ENCODE measurements at places on chromosomes 7 and 10. TPM values are rescaled to one million over a fixed set of nuclear protein-coding genes. Genes with fewer than 3 reads are reported as not detected.

DNA sequence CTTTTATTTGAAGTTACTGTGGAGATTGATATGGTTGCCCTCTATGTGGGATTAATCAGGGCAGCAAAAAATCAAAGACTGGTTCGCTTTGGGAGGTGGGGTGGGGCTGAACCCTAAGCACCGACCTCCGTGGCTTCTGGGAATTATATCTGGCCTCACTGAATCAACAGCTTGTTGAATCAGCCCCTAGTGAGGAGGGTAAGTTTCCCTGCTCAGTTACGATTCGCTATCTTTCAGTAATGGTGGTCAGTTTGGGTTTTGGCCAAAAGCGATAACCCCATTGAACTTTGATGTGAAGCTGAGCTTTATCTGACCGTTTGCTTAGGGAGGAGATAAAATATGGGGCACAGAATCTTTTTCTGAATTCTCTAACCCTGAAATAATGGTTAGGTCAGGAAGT lies 16.6 kb upstream of the ARPC1A start:
- no peaks in the 10 kb centered on the region for H3K36me3 ChIP-seq
- H3K4me3 ChIP-seq, result no peak overlapping the region
- H3K27me3 ChIP-seq, result no peaks in the 10 kb centered on the region
- peaks cover 13% of the 10 kb centered on the region for H3K4me1 ChIP-seq
- no peak overlapping the region for H3K27ac ChIP-seq

DNA sequence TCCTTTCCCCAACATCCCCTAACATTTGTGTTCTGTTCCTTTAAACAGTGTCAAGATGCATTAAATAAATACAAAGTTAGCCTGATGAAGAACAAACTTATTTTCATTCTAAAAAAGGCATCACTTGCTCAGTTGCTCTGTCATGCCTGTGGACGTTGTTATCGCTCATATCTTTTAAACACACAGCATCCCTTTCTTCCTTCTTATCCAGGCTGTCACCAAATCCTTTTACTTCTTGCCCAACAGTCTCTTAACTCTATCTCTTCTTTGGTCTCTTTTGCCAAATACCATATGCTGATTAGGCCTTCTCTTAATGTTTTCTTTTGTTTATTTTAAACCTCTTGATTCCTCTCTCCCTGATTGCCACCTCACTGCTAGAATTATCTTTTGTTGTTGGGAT lies 43.9 kb downstream of the DKK1 start:
- no peak overlapping the region for H3K4me3 ChIP-seq
- no peak overlapping the region for H3K27ac ChIP-seq
- no peaks in the 10 kb centered on the region for H3K36me3 ChIP-seq
- no peaks in the 10 kb centered on the region for H3K4me1 ChIP-seq

DNA sequence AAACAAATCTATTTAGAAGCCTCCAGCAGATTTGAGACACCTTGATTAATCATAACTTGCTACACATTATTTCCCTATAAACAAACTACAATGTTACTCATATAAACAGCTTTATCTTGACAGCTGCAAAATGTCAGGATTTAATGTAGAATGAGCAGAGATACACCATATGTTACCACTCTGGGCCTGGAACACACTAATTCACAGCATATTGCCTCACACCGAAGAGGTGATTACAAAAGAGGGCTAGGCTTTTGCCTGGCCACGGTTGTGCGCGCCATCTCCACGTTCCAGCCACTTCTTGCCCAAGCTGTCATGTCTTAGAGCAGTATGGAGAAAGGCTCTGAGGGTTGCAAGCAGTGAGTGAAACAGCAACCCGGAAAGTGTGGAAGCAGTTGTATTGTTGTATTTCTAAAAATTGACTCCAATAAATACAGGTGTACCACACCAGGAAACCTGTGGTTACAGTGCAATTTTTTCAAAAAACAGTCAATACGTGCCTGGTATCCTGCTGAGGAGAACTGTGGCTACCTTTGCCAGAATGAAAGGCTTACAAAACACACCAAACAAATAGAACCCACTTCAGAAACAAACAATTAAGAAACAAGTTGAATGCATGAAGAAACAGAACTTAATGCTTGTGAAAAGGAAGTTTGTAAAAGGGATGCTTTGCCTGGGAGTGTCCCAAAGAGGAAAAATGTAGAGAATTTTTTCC lies 498.1 kb downstream of the PLXNA4 start:
- DNase-seq, result no peak
- no peaks in the 10 kb centered on the region for H3K4me1 ChIP-seq
- H3K27ac ChIP-seq, result no peak overlapping the region
- H3K36me3 ChIP-seq, result no peaks in the 10 kb centered on the region
- no peak overlapping the region for H3K4me3 ChIP-seq
- peaks cover 8% of the 10 kb centered on the region for H3K27me3 ChIP-seq

DNA sequence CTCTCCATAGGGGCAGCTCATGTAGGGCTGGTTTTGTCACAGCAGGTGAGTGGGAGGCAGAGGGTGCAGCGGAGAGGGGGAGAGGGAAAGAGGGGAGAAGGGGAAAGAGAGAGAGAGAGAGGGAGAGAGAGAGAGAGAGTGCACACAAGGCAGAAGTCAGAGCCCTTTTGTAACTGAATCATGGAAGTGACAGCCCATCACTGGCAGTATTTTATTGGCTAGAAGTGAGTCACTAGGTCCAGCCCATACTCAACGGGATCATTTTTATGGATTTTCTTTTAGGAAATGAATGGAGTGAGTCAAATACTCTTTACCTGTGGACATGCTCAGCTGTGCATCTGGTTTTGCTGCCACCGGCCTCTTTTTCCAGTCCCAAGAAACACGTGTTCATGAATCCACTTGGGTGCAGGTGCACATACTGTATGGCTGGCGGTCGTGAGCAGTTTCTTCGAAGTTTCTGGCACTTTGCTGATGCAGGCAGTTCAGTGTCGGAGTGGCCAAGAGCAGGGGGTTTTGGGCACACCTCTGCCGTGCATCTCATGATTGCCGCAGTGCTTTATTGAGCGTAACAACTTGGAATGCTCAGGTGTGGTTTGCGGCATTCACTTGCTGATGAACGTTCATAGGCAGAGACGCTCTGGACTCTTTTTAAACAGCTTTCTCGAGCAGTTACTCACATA lies 40.3 kb downstream of the DOCK1 start:
- H3K4me1 ChIP-seq, result no peaks in the 10 kb centered on the region
- no peak overlapping the region for H3K27ac ChIP-seq
- H3K36me3 ChIP-seq, result no peaks in the 10 kb centered on the region
- no peak for DNase-seq
- H3K27me3 ChIP-seq, result no peaks in the 10 kb centered on the region

DNA sequence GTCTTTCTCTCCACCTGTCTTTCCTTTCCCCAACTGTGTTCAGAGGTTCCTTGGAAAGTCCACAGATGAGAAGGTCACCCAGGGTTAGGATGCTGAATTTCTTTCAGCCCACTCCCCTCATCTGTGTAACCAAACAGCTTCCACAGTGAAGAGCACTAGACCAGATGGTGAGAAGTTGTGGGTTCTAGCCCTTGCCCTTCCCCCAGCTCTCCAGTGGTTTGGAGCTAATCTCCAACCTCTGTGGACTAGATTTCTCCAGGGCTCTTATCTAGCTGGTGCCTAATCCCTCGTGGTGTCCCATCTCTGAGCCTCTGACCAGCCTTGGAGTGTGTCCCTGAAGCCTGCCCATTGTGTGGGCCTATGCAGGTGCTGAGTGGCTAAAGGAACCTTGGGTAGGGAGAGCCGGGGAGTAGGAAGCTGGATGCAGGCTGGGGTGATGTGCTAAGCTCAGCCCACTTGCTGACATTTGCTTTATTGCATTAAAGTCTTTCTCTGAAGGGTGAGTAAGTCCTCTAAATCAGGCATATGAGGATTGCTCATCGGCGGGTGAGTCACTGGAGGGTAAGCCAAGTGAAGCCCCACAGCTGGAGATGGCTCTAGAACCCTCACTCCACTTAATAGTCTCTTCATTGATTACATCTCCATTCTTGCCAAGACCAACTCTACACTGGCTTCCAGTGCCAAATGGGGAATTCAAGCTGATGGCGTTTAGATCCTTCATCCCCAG lies 14.9 kb downstream of the DUSP5 start:
- H3K4me1 ChIP-seq, result peaks cover 23% of the 10 kb centered on the region
- no peak overlapping the region for H3K27ac ChIP-seq
- peaks cover 64% of the 10 kb centered on the region for H3K36me3 ChIP-seq
- DNase-seq, result no peak
- no peaks in the 10 kb centered on the region for H3K27me3 ChIP-seq
- H3K4me3 ChIP-seq, result no peak overlapping the region

DNA sequence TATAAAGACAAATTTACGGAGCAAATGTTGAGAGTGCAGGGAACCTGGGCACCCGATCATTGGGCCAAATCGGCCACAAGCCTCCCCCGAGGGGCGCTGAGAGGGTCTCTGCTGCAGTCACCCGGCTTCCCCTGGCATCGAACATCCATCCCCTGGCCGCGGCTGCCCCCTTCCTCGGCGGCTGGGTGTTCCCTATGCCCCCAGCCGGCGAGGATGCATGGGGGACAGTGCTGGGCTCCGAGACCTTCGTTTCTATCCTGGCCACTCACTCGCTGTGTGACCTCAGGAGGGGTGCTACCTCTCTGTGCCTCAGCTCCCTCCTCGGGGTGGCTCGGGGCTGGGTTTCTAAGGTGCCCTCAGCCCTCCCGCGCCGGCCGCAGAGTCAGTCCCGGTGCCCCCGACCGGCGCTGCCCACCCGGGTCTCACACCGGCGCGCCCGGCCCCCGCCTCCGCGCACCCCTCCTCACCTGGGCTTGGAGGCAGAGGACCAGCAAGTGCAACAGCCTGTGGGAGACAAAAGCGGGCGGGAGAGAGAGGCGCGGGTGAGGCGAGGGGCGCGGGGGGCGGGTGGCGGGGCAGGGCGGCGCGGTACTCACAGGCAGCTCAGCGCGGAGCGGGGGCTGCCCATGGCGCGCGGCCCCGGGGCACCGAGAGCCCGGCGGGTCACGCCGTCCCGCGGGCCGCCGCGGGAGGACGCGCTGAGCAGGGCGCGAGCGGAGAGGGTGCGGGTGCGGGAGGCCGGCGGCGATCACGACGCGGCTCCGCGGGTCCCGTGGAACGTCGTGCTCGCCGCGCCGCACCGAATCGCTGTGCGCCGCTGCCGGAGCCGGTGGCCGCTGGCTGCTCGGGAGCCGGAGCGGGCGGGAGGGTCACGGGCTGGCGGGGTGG lies at the start of gene FGF8:
Gene FGF8 (minus strand): TSS at position 842 of the 888 bp plus-strand sequence. CDS start 214 bp downstream, at position 628.
- H3K4me3 ChIP-seq, result peak within 1 kb of the TSS; percentile 13
- no peak within 1 kb of the TSS for H3K27ac ChIP-seq

DNA sequence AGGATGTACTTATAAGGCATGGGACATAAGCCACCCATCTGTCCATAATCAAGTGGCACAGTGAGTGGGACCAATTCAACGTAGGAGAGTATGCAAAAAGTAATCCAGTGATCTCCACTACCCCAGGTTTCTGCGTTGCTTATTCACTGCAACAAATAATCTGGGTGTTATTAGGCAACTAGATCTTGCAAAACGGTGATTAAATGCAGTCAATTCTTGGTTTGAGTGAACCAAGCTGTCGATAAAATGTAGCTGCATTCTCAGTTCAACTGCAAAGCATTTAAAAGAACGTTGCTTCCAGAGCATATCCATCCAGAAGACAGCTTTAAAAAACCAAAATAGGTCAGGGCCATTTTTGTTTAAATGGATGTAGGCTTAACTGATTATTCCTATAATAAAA lies 5.0 kb downstream of the LSMEM1 start:
- no peak for DNase-seq
- no peak overlapping the region for H3K4me3 ChIP-seq
- H3K27ac ChIP-seq, result no peak overlapping the region
- no peaks in the 10 kb centered on the region for H3K27me3 ChIP-seq
- H3K36me3 ChIP-seq, result no peaks in the 10 kb centered on the region

GRCh38 chr10:49661140-49661856 lies 18.2 kb upstream of the C10orf53 start:
- no peak overlapping the region for H3K4me3 ChIP-seq
- DNase-seq, result no peak
- no peaks in the 10 kb centered on the region for H3K4me1 ChIP-seq
- no peaks in the 10 kb centered on the region for H3K36me3 ChIP-seq
- H3K27ac ChIP-seq, result no peak overlapping the region

DNA sequence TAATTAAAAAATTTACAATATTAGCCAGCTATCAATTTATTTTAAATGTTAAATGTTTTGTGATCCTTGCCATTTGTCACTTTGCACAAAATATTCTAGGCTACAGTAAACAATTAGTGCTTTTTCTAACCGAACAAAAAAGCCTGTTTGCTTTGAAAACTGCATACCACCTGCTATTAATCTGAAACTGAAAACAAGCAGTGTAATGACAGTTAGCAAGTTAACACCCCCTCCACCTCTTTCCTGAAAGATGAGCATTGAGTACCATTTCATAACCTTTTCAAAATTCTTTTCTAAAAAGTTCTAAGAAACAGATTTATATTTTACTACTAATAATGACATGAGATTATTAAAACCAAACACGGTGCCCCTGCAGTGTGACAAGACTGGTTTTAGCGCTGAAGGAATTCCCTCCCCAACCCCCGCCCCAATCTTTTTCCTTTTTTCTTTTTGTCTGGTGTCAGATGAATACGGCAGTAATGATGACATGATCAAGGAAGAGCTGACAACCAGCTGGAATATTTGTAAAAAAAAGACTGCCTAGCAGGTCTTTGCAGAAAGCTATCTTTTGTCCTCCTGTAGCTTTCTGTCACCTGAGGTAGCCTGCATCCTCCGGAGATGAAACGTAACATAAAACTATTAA lies 175.6 kb downstream of the CHCHD3 start:
- H3K4me3 ChIP-seq, result no peak overlapping the region
- peaks cover 16% of the 10 kb centered on the region for H3K36me3 ChIP-seq
- no peaks in the 10 kb centered on the region for H3K27me3 ChIP-seq
- H3K27ac ChIP-seq, result no peak overlapping the region
- DNase-seq, result no peak

- H3K4me1 ChIP-seq, result no peaks in the 10 kb centered on the region
- H3K36me3 ChIP-seq, result peaks cover 21% of the 10 kb centered on the region
- DNase-seq, result no peak
- H3K27ac ChIP-seq, result no peak overlapping the region
Observed at GRCh38 chr10:12150163-12150562, 20.7 kb downstream of the SEC61A2 start.

DNA sequence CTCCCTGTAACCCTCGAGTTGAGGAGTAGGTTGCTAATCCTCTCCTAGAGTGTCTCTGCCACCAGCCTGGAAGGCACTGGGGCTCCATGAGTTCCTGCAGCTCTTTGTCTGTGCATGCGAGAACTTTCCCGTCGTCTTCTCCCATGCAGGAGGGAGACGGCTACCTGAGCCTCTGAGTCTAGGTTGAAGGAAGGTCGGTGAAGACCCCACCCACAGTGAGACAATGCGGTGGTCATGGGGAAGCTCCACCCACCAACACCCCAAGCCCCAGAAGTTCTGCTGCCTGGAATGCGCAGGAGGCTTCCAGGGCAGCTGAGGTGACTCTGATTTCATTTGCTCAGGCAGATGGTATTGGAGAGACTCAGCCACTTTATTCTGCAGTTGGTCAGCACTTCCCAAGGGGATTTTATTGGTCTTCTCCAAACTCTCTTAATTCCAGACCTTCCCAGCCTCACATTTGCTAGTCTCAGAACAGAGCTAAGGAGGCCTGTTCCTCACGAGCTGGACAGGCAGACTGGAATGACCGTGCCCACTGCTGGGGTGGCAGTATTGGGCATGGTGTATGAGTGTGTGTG lies 36.5 kb downstream of the PTPRE start:
- H3K27me3 ChIP-seq, result no peaks in the 10 kb centered on the region
- no peak overlapping the region for H3K4me3 ChIP-seq
- H3K4me1 ChIP-seq, result peaks cover 8% of the 10 kb centered on the region
- no peak for DNase-seq
- no peak overlapping the region for H3K27ac ChIP-seq

- no peak overlapping the region for H3K27ac ChIP-seq
- H3K27me3 ChIP-seq, result no peaks in the 10 kb centered on the region
- DNase-seq, result peak; percentile 51
- peaks cover 6% of the 10 kb centered on the region for H3K36me3 ChIP-seq
Observed at GRCh38 chr10:104350127-104350635, 3.5 kb upstream of the CFAP58 start.

The KAT6B gene
- 23.1 TPM for total RNA-seq

The MEIG1 gene
- total RNA-seq, result 0.71 TPM

The CDH23 gene
- total RNA-seq, result 4.0 TPM

The HDAC9 gene
- 0.33 TPM for total RNA-seq

The PDE6C gene
- not detected for total RNA-seq
